ENCODE measurements at places on chromosomes 3 and 15. TPM values are rescaled to one million over a fixed set of nuclear protein-coding genes. Genes with fewer than 3 reads are reported as not detected.
A peak's percentile ranks its signal among the peaks of the same experiment; 100 is the strongest.

The CHRD gene
- not detected for total RNA-seq

The PPP1R14D gene
- not detected for total RNA-seq

The UBL7 gene
- total RNA-seq: 36.4 TPM

The GATM gene
- total RNA-seq: 1.1 TPM

The CRABP1 gene
- not detected for total RNA-seq

The ZNF35 gene
- total RNA-seq: 5.2 TPM

The ZMYND10 gene
- 3.7 TPM for total RNA-seq

The ADPGK gene
- total RNA-seq: 104 TPM

The RARRES1 gene
- not detected for total RNA-seq

The SCAMP2 gene
- 132 TPM for total RNA-seq

The PIK3R4 gene
- total RNA-seq: 33.2 TPM

The CGGBP1 gene
- 159 TPM for total RNA-seq

The KLHL6 gene
- 56.1 TPM for total RNA-seq

DNA sequence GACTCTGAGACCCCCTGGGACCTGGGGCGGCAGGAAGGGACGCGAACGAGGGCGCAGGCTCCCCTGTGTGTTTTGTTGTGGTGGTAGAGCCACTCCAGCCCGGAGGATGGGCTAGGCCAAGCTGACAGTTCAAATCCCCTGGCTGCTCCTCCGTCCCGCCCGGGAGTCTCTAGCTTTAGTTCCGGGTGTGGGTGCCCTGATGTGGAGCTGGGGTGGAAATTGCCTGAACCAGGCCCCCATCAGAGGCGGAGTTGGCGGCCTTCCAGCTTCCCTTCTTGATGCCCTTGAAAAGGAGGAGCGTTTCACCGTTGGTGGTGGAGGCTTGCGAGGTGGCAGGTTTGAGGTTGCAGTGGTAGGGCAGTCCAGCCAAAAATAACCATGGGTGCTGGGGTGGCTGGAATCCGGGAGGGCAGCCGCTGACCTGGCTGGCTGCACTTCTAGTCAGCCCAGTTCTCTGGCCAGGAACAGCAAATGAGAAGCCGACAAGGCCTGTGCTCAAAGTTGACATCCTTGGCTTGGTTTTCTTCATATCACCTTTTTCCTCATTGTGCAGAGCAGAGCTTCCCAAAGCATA lies 817 bp downstream of the CLK3 start:
- DNase-seq: peak; percentile 88

- DNase-seq: peak; percentile 46
These were observed 73.1 kb upstream of the BHLHE40 start for GRCh38 chr3:4906107-4906621.

DNA sequence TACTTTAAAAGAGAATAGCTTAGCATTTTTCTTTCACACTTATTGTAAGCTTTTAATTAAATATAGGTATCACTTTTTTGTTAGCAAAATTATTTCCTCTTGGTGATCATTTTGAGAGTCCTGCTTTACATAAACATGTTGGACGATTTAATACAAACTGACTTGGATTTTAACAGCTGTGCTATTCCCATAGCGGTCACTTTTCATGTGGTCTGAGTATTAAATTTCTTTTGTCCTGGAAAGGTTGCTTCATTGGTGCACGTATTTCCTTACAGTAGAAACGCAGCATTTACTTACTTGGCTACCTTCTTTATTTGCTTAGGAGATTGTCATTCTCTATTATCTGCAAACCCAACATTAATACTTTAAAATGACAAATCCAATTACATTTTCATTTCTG lies 109.4 kb downstream of the ATG7 start:
- DNase-seq: no peak

- DNase-seq: no peak
These were observed 555.2 kb downstream of the MAGI1 start for GRCh38 chr3:65483480-65483879.

- no peak for DNase-seq
These were observed 349.9 kb upstream of the TGFBR2 start for GRCh38 chr3:30256474-30256873.

DNA sequence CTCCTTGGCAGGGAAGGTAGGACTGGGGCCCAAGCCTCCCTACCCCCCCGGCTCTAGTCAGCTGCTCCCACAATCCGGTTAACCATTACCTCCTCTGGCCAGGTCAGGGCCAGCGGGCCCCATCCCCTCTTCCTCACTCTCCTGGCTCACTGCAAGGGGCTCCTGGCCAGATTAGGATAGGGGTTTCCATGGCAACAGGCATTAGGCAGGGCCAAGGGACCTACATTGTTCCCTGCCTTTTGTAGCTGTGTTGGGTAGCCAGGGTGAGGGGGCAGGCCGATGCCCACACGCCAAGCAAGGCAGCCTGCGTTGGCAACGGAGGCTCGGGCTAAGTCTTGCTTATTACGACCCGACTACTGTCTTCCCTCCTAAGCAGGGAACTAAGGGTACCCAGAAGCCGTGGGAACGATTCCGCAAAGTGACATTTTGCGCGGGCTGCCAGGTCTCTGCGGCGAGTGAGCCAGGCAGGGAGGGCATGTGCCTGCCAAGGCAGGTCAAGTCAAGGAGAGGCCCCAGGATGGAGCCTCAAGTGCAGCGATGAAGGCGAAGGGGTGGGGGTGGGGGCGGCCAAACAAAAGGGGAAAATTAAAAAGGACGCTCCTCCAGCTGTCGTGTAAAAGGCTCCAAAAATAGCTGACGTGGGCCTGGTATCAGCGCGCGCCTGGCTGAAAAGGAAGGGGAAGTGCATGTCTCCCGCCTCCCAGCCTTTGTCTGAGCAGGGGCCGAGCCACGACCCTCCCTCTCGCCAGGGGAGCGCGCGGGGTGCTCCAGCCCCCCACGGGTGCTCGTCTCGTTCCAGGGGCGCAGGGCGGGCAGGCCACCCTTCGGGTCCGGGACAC lies 919 bp downstream of the IDH2 start:
- no peak for DNase-seq

DNA sequence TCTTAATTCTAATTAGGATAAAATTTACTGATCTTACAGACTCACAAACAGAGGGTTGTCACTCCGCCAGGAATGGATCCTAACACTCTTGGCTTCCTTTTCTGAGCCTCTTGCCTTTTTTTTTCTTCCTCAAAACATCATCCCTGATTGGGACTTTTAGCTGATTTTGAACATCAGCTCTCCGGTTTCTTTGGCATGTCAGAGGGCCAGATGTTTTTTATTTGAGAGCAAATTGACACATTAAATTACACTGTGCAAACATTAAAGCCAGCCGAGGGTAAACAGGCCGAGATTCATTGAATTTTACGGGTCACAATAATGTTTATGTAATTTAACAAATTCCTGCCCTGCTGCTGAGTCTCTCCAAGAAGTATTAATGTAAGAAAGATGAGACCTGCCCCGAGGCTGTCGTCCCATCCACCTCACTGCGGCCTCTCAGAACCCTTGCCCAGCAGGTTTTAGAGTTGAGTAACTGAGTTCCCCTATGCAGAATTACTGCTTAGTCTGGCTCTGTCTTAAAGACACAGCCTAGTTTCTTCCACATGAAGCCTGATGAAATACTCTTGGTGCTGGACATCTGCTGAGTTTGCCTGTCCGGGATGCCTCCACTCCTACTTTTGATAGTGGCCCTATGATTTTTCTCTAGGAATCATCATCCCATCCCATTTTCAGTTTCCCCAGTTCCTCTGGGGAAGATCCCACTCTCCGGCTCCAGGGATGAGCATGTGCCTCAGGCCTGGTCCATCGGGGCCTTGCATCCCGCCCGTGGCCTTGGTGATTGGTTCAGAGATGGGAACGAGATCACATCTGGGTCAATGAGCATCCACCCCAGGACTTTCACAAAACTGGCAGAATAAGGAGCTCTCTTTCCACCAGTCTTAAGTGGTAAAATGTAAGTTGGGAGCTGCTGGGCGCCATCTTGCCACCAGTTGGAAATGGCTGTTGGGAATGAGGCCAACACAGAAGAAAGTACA lies 226.6 kb upstream of the TLE3 start:
- no peak for DNase-seq

GRCh38 chr3:48564022-48564421 lies 441 bp upstream of the UCN2 start:
- DNase-seq: peak; percentile 31

GRCh38 chr3:169295912-169296570 lies 367.5 kb downstream of the MECOM start:
- DNase-seq: no peak

- DNase-seq: no peak
These were observed 221.2 kb downstream of the IGSF11 start for GRCh38 chr3:118813472-118813871.

DNA sequence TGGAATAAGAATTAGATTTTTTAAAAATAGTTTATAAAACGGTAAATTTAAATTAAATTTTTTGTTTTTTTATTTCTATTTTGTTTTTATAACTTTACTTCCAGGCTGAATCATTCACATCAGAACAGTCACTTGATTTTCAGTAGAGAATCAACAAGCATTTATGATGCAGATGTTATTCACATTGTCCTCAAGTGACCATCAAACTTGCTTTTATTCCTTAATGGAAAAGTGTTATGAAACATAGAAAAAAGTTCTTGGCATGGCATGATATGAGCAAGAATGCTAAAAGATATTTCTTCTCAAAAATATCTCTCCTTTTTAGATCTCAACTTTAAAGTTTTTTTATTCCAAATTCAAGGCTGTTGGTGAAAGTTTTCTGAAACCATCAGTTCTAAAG lies 70.9 kb upstream of the TGFBR2 start:
- no peak for DNase-seq

DNA sequence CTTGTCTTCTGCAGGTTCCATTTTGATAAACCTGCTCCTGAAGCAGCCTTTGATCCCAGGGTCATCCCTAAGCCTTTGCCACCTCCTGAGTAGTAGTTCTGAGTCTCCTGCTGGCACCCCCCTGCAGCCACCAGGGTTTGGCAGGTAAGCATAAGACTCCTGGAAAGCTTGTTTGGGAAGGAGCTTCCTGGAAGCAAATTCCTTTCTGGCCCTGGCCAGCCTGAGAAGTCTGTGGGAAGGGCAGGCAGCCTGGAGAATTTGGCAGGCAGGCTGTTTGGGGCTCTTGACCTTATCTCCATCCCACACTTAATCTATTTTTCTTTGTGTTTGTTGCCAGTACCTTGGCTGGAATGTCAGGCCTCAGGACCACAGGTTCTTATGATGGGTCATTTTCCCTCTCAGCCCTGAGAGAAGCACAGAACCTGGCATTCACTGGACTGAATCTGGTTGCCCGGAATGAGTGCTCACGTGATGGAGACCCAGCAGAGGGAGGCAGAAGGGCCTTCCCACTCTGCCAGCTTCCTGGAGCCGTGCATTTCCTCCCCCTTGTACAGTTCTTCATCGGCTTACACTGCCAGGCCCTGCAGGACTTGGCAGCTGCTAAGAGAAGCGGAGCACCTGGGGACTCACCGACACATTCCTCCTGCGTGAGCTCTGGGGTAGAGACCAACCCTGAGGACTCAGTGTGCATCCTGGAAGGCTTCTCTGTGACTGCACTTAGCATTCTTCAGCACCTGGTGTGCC lies 13.4 kb downstream of the ATRIP start:
- no peak for DNase-seq

DNA sequence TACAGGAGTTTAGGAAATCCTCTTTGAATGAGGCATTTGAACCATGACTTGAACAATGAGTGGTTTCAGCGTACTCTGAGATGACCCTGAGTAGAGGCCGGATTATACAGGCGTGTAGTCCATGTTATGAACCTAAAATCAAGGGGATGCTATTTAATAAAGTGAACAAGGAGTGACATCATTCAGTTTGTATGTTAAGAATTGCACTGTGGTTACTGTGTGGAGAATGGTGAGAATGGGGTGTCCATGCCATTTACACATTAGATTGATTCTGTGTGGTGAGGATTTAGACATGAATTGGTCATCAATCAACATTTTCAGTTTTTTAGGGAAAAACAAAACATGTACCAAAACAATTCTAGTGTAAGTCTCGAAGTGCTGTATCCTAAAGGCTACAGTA lies 65.8 kb downstream of the TPRG1 start:
- no peak for DNase-seq

DNA sequence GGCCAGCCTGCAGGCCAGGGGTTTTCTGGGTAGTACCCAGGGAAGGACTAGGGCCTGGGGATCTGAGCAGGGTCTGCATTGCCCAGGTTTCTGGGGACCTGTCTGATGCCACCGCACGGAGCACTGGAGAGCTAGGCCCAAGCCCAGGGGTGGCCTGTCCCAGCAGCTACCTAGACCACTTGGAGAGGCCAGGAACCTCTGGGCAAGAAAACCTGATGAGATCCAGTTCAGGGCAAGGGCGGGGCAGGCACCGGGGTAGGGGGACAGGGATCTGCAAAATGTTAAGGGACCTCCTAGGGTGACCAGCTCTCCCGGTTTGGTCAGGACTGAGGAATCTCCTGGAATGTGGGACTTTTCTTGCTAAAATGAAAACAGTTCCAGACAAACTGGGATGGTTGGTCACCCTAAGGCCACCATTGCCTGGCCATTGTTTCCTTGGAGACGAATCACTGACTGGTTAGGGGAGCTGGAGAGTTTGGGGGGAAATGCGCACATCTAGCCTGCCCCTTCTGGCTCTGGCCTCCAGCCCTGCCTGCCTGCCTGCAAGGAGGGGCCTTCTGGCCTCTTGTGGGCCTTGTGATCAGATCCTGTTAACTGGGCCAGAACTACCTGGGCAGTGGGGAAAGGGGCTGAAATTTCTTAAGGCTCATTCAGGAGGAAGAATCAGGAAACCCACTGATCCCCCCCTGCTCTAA lies 117.4 kb upstream of the TLE3 start:
- DNase-seq: no peak

- DNase-seq: no peak
These were observed 252.1 kb downstream of the RPLP1 start for GRCh38 chr15:69704700-69705099.

DNA sequence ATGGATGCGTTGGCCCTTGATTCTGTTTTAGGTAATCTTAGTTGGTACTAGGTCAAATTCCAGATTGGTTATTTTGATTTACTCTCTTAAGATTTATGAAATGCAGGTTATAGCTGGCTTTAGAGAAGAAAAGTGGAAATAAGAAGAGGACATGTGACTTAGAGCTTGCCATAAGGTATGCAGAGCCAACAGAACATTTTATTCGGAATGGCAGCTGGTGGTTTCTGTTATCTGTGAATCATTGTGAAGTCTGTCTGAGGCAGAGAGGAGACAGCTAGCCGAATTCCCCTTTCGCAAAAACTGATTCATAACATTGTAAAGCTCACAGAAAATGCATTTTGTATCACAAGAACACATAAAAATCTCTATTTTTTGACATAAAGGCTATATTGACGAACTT lies 82.1 kb downstream of the FILIP1L start:
- no peak for DNase-seq

DNA sequence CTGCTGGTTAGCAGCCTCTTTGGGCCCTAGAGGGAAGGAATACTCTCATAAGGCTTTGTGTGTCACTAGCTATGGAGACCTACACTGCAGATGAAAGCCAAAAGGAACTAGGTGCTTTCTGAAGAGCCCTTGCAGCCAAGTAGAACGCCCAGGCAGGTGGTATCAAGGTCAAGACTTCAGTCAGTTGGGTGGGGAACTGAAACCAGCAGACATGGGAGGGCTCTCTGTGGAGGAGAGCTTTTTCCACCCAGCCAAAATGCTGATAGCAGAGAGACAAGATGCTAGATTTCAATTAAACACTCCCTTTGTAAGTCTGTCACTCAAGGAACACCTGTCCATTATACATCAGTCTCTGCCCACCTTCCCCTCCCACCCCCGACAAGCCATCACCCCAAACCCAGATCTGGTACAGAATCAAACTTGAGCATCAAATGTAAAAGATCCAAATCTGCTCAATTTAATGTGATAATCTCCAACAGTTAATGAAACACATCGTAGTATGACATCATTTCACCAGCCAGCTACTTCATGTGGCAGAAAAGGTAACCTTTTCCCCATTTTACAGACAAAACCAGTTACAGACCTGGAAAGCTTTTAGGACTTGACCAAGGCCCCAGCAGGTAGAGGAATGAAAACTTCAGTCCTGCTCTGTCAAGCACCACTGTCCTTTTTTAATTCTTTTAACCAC lies 14.6 kb downstream of the MRPS25 start:
- DNase-seq: no peak

- DNase-seq: no peak
These were observed 76.4 kb downstream of the CHSY1 start for GRCh38 chr15:101175401-101175800.
